Endodermal cell (in vitro differentiated cells): ENCODE measurements at places on chromosomes 11 and 22. TPM values are rescaled to one million over a fixed set of nuclear protein-coding genes. Genes with fewer than 3 reads are reported as not detected.

DNA sequence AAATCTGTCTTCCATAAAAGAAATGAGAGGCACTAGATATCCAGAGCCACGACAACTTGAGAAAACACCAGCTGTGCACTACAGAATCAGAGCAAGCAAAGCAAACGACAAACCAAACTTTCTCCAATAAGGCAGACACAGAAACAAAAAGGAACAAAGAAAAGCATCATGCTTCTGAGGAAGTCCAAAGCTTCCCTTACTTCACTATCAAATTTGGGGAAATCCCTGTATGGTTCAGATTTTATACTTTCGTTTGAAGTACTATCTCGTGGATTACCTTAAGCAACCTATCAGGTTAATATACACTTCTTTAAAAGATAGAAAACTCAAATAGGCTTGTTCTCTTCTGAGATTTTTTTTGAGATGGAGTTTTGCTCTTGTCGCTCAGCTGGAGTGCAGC, 27.7 kb downstream of the ALG9 start:
- DNase-seq: no peak

- DNase-seq: peak; percentile 80
Measured at GRCh38 chr11:120564573-120565311, 53.2 kb downstream of the GRIK4 start.

Gene DCUN1D5
- total RNA-seq: 40.6 to 51.5 TPM (median 50.9 TPM) in 3 replicates

- no peak for DNase-seq
Measured at GRCh38 chr22:17781319-17782031, 7.2 kb upstream of the BID start.

GRCh38 chr11:12267921-12268320, 109.5 kb upstream of the PARVA start:
- no peak for DNase-seq

DNA sequence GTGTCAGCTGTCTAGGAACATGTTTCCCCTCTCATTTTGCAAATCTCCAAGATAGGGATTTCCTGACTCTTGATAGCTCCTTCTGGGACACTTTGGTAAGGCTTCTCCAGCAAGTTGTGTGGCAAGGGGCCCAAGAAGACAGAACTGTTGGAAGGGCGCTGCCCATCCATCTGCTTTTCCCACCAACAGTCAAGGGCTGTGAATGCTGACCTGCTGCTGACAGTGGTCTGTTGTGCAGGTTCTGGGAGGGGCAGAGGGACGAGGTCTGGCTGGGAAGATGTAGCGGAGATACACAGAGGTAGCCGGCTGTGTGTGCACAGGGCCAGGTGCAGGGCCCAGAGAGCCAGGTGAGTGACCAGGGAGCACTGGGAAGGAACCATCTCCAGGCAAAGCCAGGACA, 12.2 kb downstream of the BCR start:
- DNase-seq: no peak

Gene OR52I1
- total RNA-seq: not detected in 3 replicates

- DNase-seq: no peak
Measured at GRCh38 chr22:35275580-35275979, 18.3 kb downstream of the HMGXB4 start.

Gene SH3BP1
- total RNA-seq: 27.2 to 41.3 TPM (median 38.6 TPM) in 3 replicates

- DNase-seq: no peak
Measured at GRCh38 chr22:45575607-45576272, 73.1 kb downstream of the FBLN1 start.

DNA sequence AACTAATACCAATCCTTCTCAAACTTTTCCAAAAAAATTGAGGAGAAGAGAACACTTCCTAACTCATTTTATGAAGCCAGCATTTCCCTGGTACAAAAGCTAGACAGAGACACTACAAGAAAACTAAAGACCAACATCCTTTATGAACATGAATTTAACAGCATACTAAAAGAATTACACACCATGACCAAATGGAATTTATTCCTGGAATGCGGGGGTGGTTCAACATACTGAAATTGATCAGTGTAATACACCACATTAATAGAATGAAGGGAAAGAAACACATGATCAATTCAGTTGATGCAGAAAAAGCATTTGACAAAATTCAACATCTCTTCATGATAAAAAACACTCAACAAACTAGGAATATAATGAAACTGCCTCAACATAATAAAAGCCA, 148.1 kb downstream of the WNT7B start:
- DNase-seq: no peak

DNA sequence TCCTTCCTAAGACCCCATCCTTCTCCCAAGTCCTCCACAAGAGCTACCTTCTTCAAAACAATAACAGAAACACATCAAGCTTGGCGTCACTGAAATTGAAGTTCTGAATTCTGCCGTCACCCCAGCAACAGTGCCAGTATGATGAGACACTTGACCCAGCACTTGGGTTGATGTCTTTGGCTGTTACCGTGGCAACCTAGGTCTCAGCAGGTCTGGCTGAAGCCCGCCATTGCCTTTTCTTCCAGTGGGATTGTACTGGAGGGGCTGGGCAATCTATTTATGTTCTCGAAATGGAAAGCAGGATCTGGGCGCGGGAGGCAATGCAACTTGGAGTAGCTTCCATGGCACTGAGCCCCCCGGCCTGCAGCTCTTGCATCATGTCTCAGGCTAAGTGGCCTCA, 23.8 kb downstream of the NPTXR start:
- no peak for DNase-seq

Gene SCGB1D2
- total RNA-seq: not detected in 2 replicates

- no peak for DNase-seq
Measured at GRCh38 chr11:134890446-134890845, 478.4 kb upstream of the B3GAT1 start.

GRCh38 chr11:117145393-117145761, 1.3 kb downstream of the PAFAH1B2 start:
- DNase-seq: peak; percentile 46

- DNase-seq: no peak
Measured at GRCh38 chr11:33171251-33171650, 10.0 kb upstream of the CSTF3 start.

Gene INPP5J
- 2.9 to 4.0 TPM (median 3.5 TPM) in 3 replicates for total RNA-seq

Gene MIAT
- total RNA-seq: 1.1 to 5.2 TPM (median 1.2 TPM) in 3 replicates

Gene PKDREJ
- total RNA-seq: not detected in 3 replicates

- DNase-seq: peak; percentile 61
Measured at GRCh38 chr11:95156133-95156721, 66.6 kb downstream of the ENDOD1 start.

GRCh38 chr11:113618360-113618759, 87.7 kb downstream of the TMPRSS5 start:
- DNase-seq: no peak

GRCh38 chr22:37045958-37046357, 5.6 kb upstream of the KCTD17 start:
- peak; percentile 62 for DNase-seq

GRCh38 chr11:116601814-116602636, 170.8 kb downstream of the BUD13 start:
- DNase-seq: peak; percentile 49

DNA sequence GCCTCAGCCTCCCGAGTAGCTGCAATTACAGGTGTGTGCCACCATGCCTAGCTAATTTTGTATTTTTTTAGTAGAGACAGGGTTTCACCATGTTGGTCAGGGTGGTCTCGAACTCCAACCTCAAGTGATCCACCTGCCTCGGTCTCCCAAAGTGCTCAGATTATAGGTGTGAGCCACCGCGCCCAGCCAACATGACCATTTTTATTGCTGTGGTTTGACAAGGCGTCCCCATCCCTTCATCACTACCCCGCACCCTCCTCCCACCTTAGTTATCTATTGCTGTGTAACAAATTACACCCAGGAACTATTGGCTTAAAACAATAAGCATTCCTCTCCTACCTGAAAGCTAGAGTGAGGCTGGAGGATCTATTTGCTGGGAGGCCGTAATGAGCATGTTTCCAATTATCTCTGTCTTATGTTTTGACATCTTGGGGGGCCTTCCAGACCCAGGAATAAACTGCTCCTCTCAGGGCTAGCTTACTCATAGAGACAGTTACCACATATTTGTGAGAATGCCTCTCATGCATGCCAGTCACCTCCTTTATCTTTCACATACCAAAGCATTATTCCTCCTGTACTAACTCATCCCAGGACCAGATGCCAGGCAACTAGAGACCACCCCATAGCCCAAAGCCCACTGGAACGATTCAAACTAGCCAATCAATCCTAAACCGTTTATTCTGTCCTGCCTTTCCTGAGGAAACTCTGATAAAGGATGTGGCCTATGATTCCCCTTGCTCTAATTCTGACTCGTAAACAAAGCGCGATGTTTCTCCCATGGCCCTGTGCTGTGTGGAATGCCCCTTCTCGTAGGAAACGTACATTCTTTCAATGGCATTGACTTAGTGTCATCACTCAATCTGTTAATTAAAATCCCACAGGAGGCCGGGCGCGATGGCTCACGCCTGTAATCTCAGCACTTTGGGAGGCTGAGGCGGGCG, 19.4 kb downstream of the SNU13 start:
- DNase-seq: no peak

DNA sequence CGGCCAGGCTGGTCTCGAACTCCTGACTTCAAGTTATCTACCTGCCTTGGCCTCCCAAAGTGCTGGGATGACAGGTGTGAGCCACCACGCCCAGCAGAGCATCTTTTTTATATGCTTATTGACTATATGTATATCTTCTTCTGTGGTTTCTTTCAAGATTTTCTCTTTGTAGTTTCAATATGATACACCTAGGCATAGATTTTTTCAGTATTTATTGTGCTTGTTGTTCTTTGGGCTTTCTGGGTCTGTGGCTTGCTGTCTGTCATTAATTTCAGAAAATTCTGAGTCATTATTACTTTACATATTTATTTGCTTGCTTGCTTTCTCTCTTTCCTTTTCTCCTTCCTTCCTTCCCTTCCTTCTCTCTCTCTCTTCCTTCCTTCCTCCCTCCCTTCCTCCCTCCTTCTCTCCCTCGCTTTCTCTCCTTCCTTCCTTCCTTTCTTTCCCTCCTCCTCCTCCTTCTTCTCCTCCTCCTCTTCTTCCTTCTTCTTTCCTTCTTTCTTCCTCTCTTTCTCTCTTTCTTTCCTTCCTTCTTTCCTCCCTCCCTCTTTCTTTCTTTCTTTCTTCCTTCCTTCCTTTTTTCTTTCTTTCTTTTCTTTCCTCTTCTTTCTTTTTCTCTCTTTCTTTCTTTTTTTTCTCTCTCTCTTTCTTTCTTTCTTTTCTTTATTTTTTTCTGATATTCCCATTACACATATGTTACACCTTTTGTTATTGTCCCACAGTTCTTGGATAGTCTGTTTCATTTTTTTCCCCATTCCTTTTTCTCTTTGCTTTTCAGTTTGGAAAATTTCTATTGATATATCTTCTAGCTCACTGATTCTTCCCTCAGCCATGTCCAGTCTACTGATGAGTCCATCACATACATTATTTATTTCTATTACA, 10.9 kb upstream of the DCHS1 start:
- no peak for DNase-seq

GRCh38 chr11:58508005-58508404, at the start of gene OR5B21:
OR5B21 (minus strand) TSS chr11:58508105; CDS start chr11:58508105, 0 bp downstream.
- DNase-seq: no peak

- no peak for DNase-seq
Measured at GRCh38 chr11:37770145-37770544, 1172.1 kb upstream of the RAG2 start.

- DNase-seq: no peak
Measured at GRCh38 chr11:111260811-111261210, 15.3 kb downstream of the POU2AF2 start.

Gene OR4A5
- not detected in 3 replicates for total RNA-seq

Gene TSKU
- total RNA-seq: 77.5 to 107 TPM (median 105 TPM) in 3 replicates

DNA sequence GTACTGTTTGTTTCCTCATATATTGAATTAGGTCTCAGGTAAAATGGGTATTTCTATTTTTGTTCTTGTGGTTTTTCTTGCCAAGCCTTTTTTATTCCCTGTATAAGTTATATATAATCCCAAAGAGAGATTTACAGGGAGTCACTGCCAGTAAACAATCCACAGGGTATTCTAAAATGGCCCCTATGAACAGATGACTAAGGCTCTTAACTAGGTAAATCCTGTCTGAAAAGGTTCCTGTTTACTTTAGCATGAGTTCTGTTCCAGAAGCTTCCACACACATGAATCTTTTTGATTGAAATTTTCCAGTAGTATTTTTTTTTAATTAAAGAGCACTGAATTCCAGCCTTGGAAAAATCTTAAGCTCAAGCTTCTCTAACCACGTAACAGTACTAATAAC, 552.8 kb upstream of the CCDC179 start:
- DNase-seq: no peak

Gene TUB
- total RNA-seq: 14.3 and 15.8 TPM in 2 replicates

DNA sequence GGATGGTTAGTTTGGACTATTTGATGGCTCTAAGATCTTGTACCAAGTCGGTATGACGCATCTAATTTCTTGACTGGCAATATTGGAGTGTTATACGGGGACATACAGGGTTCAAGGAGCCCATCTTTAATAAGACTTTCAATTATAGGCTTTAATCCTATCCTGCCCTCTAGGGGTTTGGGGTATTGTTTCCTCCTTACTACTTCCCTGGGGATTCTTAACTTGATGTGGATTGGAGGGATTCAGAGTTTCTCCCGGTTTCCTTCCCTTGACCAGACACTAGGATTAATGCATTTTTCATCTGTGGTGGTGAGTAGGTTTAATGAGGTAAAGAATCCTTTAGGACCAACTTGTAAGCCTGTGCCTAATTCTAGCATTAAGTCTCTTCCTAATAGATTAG, 18.8 kb downstream of the CYP2D6 start:
- no peak for DNase-seq

DNA sequence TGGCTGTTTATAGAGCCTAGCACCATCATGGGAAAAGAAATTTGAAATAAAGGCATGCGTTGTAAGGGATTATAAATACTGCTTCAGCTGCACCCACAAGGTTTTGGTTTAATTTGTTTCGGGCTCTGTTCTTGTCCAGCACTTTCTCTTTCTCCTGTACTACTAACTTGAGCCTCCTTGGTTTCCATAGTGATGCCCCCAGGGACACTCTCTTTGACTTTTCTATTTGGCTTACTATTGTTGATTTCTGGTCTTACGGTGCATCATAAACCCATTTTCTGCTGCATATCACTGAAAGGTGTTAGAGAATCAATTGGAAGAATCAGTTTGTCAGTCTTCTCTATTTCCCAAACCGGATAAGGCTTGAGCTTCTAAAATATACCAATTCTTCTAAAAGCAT, 1674.3 kb upstream of the RAG2 start:
- DNase-seq: no peak

DNA sequence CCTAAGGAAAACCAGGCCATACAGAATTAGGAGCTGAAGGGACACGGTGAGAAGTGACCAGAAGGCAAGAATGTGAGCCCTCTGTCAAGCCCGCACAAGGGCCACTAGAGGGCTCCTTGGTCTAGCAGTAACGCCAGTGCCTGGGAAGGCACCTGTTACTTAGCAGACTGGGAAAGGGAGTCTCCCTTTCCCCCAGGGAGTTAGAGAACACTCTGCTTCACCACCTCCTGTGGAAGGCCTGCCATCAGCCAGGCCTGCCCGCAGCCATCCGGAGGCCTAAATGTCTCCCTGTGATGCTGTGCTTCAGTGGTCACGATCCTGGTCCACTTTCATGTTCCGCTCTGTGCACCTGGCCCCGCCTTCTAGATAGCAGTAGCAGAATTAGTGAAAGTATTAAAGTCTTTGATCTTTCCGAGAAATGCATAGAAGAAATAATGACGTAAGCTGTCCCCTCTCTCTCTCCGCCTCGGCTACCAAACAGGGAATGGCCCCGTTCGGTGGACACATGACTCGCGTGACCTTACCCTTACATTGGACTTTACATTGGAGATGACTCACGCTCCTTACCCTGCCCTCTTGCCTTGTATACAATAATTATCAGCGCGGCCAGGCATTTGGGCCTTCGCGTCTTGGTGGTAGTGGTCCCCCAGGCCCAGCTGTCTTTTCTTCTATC, 10.7 kb upstream of the GSTP1 start:
- DNase-seq: peak; percentile 84
